ENCODE measurements at places on chromosomes 3 and 15.

DNA sequence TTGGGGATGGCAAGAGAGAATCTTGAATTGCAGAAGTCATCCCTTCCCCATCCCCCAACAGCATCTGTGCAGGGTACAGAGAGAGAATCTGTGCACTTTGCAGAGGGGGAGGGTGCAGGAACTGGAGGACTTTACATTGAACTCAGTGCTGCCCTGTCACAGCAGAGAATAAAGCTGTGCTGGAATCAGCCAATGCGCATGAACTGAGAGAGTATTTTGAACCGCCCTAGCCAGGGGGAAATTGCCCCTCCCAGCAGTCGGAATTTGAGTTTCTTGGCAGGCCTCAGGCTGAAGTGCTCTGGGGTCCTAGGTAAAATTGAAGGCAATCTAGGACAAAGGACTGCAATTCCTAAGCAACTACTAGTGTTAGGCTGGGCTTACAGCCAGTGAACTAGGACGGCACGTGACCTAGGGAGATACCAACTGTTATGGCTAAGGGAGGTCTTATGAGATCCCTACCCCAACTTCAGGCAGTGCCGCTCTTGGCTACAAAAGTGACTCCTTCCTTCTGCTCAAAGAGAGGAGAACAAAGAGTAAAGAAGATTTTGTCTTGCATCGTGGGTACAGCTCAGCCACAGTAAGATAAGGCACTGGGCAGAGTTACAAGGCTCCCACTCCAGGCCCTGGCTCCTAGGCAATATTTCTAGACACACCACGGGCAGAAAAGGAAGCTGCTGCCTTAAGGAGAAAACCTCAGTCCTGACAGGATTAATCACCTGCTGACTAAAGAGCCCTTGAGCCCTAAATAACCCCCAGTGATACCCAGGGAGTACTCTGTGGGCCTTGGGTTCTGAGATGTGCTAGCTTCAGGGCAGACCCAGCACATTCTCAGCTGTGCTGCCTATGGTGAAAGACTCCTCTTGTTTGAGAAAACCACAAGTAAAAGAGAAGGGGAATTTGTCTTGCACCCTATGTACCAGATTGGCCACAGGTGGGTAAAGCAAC is 300.5 kb upstream of the ALCAM start:
- no peak for DNase-seq

- no peak for DNase-seq
Measured at GRCh38 chr3:126684218-126684751, 19.8 kb upstream of the CHCHD6 start.

DNA sequence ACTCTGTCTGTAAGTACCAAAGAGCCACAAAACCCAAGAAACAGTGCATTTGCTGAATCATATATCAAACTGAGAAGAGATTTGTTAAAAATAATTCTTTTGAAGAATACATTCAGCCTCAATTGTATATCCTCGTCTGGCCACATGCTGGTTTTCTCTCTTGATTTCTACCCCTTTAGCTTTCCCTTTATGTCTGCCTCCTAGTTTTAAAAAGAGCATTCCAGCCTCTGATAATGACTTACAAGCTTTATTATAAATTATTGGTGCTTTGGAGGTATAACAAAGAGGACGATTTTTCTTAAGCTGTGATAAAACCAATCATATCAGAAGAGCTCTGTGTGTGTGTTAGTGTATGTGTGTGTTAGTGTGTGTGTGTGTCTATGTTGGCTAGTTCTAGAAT is 70.4 kb upstream of the ROBO2 start:
- no peak for DNase-seq

DNA sequence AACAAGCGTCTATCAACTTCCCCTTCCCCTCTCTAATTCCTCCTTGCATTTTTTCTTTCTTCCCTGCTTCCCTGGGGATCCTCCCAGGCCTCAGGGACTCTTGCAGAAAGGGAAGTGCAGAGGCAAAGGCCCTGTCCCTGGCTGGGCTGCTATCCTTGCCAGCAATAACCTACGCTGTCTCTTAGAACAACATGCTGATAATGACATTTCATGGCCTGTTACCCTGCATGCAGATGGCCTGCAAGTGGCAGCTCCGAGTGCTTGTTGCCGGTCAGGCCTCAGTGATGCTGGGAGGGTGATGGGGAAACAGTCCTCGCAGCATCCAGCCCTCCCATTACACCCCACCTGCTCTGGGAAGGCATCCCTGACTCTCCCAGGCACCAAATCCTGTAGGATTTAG is 167.6 kb downstream of the RAB11A start:
- no peak for DNase-seq

DNA sequence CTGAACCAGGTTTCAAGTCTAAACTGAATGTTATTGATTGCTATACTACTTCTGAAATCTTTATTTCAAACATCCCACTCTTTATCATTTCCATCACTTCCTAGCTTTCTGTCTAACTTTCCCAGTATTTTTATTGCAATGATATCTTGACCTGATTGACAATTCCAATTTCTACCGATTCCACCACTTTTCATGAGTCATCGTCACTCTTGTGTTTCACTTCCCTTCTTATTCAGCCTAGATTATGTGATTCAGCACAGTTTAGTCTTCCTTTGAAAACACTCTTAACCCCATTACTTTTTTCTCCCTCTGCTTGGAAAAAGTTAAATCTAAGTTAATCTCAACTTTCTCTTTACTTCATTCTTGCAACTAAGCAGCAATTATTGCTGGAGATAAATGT is 62.6 kb downstream of the SLC7A14 start:
- peak; percentile 7 for DNase-seq

GRCh38 chr3:181425074-181425473 is 286.7 kb upstream of the SOX2 start:
- DNase-seq: no peak

- DNase-seq: no peak
Measured at GRCh38 chr15:63971427-63971805, 74.9 kb downstream of the DAPK2 start.

DNA sequence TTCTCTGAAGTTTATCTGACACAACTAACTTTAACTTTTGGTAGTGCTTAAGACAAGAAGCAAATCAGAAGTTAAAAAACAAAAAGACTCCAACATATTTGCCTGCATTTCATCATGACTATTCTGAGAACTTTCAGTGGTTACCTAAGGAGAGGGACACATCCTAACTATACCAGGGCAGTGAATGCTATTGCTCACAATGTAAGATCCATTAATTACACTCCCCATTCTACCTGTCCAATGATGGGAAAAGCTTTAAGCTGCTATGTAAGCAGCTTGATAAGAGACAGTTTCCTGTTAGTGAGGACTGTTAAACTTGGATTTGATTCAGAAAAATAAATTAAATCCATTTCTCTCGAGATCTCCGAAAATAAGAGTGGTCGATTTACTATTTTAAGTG is 37.5 kb downstream of the SERPINI1 start:
- no peak for DNase-seq

- no peak for DNase-seq
Measured at GRCh38 chr3:150874666-150875219, 30.5 kb downstream of the MINDY4B start.

DNA sequence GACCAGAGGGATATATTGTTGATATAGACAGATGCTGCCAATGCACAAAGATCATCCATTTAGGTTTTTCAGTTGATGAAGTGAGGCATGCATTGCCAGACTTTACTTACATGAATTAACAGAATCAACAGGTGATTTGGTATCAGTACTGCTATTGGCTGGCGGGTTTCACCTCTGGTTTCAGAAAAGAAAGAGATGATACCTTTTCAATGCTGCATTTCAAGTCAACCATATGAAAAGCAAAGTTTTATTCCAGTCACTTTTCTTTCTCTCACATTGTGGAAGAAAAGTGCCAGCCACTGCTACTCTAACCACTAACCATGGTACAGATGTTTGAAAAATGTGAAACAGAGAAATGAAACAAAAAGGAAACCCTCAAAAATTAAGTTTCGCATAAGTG is 289.1 kb downstream of the TIGIT start:
- DNase-seq: no peak

DNA sequence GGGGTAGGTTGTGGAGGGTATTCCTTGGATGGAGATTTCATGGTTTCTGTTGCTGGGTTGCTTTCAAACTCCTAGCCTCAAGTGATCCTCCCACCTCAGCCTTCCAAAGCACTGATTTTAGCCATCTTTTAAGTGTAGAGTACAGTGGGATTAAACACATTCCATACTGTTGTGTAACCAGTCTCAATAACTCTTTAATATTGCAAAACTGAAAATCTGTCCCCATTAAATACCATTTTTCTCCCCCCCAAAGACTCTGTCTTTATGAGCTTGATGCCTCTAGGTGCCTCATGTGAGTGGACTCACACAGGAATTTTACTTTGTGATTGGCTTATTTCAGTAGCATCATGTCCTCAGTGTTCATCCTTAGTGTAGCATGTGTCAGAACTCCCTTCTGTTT is 74.7 kb upstream of the ATP10A start:
- DNase-seq: no peak

DNA sequence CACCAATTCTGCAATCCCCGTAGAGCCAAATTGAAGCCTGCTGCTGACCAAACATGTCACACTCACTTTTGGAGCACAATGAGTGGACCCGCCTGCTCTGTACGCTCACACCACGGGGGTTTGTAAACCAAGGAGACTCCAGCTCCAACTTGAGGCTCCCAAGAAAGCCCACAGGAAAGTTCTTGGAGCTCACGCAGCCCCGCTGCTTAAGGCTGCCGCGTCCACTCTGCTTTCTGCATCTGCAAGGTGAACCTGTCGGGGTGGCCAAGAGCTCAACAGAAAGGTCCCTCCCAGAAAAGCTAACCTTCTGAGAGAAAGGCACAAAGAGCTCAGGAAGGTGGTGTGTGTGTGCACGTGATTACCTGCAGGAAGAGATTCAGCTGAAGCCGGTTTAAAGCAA is 94.9 kb downstream of the PCSK6 start:
- no peak for DNase-seq

- DNase-seq: no peak
Measured at GRCh38 chr15:101114166-101114565, 137.7 kb downstream of the CHSY1 start.

- no peak for DNase-seq
Measured at GRCh38 chr3:193942516-193943055, 193.4 kb upstream of the HES1 start.

DNA sequence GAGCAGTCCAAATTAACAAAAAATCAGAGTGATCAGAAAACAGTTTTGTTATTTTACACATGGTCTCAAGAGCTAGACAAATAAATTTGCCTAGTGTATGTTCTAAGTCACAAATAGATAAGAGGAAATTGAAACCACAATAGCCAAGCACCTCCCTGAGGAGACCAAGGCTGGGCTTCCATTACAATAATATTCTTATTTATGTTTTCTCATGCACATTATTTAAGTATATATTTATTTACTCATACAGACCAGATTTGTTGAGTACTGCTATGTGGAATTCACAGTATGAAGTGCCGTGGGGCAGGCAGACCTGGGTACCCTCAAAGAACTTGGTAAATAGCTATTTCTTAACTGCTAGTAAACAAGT is 242.3 kb upstream of the ICE2 start:
- DNase-seq: no peak

- no peak for DNase-seq
Measured at GRCh38 chr3:100709842-100710260, 557 bp downstream of the TFG start.

DNA sequence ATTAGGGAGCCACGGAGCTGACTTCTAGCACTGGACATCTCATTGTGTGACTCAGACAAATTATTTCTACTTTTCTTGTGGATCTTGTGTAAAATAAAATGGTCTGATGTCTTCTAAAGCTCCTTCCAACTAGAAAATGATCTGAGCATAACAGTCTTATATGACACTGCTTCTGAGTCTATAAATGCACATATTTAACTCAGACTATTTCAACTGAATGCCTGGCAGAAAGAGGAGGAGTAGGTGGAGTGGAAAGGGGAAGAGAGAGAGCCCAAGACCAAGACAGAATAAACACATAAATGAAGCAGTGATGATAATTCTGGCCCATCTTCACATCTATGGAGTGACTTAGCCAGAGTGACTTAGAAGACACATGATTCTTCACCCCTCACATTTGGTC is 162.3 kb upstream of the PDZRN3 start:
- DNase-seq: no peak

DNA sequence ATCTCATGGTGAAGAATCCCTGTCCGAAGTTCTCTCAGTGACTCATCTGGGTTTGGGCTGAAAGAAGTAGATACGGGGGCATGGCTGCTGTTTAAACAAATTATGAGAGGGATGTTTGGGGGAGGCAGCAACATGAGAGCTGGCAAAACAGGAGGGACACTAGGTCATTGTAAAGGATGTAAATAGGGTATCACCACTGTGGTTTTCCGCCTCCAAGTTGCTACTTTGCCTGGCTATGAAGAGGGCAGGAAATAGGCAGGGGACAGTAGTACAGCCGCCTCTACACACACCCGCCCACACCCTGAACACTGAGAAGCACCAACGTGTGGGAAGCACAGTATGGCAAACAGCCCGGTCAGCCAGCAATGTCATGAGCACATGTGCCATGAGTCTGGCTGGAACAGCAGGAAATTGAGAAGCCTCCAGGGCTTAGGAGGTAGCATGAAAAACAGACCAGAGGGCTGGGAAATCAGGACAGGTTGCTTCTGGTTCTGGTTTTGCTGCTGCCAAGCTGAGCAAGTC is 17.1 kb downstream of the HEXA start:
- DNase-seq: peak; percentile 98

DNA sequence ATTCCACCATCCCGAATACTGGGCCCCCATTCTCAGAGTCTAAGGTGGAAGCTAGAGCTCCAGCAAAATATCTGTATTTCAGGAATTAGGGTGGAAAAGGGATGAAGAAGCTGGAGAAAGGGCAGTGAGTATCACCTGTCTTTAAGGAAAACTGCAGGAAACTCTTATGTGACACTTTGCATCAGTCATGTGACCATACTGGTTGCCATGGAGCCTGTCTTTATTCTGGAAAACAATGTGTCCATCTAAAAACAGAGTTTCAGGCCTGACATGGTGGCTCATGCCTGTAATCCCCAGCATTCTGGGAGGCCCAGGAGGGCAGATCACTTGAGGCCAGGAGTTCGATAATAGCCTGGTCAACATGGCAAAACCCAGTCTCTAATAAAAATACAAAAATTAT is 52.9 kb upstream of the FSIP1 start:
- DNase-seq: no peak

DNA sequence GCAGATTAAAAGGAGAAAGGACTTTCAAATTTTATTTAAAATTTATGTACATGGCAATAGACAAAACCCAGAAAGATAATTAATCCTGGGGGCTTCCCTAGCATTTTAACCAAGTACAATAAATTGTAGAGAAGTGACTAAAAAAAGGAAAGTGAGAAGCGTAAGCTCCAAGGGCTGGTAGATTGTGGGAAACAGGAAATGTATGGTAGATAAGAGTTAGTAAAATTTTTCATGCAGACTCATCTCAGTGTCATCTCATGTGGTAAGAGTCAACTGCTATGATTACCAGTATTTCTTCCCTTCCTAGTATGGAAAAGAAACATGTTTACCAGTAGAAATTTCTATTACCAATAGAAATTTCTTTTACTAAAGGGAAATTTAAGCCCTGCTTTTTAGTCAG is 464.3 kb upstream of the AGTR1 start:
- no peak for DNase-seq

Measured in inflammatory macrophage (primary cell).